ENCODE measurements at places on chromosomes 5 and 9.
A peak's percentile ranks its signal among the peaks of the same experiment; 100 is the strongest.

- no peak for DNase-seq
Measured at GRCh38 chr5:90424245-90424644, 14.7 kb upstream of the CETN3 start.

DNA sequence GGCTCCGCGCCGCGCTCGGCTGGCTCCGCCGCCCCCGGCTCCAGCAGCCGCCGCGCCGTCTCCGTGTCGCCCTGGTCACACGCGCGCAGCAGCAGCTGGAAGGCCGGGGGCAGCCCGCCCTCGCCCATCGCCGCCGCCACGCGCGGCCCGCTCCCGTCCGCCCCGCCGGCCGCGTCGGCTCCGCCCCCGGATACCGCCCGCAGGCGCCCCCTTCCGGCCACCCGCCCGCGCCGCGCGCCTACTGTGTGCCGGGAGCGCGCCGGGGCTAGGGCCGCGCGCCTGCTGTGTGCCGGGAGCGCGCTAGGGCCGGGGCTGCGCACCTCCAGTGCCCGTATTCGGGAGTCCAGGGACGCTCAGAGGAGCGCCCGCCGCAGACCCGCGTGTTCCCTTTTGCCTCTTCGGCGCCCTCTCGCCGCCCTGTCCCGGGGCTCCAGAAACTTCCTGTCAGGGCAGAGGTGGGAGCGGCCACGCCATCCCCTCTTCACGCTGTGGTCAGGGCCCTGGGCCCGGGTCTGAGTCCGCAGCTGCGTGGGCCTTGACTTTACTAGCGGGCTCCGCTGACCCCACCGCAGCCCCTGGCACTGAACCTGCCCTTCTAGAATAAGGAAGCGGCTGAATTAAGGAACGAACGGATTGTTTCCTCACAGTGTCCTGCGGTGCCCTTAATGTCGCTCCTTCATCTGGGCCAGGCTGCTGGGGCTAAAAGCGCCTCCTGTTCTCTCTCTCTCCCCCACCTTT lies at the start of gene ANKS6:
ANKS6 (minus strand) TSS at position 192 of the 738 bp plus-strand sequence; CDS start at position 128, 64 bp downstream.
- DNase-seq, result peak; percentile 80

DNA sequence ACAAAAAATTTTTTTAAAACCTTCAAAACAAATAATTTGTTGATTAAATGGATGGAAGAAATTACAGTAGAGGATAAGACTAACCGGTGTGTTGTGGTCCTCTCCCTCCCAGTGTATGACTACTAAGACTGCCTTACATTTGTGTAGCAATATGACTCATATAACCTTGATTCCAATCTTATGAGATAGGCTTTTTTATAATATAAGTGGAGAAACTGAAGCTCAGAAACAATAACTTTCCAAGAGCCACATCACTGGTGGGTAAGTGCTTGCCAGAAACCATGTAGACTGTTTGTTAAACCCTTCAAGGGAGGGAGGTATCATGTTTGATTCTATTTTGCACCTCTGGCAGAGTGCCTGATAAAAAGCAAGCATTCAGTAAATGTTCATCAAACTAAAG lies 47.5 kb downstream of the NLN start:
- no peak for DNase-seq

GRCh38 chr5:158856291-158856690 lies 243.4 kb downstream of the EBF1 start:
- DNase-seq, result no peak

- no peak for DNase-seq
Measured at GRCh38 chr5:136026636-136027035, 2.2 kb upstream of the TGFBI start.

GRCh38 chr9:110133059-110133458 lies 74.9 kb downstream of the C9orf152 start:
- DNase-seq, result no peak

DNA sequence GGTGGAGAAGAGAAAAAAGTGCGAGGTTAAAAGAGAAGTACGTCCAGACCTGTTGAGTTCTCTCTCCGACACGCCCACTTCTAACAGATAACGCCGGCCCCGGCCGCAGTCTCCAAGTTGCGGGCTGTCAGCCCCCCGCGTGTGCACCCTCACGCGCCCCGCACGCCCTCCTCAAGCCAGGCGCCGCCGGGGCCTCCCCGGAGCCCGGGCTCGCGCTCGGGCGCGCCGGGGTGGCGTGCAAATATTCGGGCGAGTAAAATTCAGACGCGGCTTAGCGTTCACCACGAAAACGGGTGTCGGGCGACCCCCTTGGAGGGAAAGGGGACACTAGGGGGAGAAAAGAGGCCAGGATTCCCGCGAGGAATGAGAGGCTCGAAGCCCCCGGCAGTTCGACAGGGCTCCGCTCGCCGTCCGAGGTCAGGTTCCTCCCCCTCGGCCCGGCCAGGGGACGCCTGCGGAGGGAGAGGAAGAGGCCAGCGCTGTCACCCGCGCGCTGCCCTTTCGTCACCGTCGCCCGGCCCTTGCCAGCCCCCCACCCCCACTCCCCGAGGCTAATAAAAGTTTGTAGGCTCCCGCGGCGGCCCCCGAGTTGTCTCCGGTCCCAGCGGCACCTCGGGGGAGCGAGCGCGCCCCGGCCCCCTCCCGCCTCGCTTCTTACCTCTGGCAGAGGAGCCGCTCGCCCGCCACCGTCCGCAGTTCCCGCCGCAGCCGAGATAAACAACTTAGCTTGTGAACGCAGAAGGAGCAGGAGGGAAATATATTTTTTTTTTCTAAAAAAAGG lies 743 bp downstream of the NR3C1 start:
- peak; percentile 25 for DNase-seq

DNA sequence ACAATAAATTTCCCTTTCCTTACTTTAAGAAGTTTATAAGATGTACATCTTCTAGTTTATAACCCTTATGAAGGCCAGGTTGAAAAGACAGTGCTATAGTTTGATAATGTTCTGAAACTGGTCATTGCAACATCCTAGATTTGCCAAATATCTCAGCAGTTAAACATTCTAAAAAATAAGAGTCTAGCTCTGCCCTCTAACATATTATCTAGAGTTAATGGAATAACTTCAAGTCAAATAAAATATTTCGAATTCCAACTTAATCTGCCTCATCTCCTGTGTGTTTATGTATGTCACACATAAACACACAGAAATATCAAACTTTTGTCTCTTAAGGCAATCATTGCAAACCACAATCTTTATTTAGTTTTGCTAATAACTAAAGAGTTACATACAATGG lies 796.6 kb downstream of the TLE1 start:
- DNase-seq, result no peak

Measured in stimulated activated CD4-positive, alpha-beta T cell treated with anti-CD3 and anti-CD28 coated beads, Interleukin-12 subunit alpha, Interleukin-12 subunit beta, amount 100 ng/mL, for 48 hours (primary cell).